COLO829 (cell line): ENCODE measurements at places on chromosomes 3 and 15.

GRCh38 chr15:77871852-77872371 is 205.6 kb downstream of the TBC1D2B start:
- DNase-seq: no peak

DNA sequence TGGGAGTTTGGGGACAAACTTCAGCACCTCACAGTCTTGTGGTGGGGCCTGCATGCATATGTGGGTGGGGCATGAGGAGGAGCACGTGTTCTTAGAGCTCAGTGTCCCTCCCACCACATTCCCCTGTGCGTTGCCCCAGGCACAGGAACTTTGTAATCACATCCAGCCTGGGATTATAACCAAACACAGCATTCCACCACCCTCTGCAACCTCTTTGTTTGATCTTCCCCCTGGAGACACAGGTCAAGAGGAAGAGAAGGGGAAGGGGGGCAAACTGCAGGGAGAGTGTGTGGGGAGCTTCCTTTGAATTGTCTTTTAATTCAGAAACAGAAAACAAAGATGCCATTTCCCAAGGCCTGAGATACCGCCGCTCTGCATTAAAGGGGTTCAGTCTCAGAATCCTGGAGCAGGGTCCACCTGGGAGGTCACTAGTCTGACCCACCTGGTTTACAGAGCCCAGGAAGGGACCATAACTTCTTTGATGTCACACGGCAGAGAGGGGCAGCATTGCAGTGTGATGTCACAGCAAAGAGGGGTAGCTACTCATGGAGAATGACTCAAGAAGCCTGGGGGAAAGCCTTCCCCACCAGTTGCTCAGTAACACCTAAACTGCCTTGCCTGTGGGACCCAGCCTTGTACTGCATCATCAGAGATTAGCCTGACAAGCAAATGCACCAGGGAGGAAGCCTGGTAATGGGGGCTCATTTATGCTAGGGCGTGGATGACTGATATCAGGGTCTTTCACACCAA is 106.3 kb upstream of the RNU6-1 start:
- peak; percentile 63 for DNase-seq

DNA sequence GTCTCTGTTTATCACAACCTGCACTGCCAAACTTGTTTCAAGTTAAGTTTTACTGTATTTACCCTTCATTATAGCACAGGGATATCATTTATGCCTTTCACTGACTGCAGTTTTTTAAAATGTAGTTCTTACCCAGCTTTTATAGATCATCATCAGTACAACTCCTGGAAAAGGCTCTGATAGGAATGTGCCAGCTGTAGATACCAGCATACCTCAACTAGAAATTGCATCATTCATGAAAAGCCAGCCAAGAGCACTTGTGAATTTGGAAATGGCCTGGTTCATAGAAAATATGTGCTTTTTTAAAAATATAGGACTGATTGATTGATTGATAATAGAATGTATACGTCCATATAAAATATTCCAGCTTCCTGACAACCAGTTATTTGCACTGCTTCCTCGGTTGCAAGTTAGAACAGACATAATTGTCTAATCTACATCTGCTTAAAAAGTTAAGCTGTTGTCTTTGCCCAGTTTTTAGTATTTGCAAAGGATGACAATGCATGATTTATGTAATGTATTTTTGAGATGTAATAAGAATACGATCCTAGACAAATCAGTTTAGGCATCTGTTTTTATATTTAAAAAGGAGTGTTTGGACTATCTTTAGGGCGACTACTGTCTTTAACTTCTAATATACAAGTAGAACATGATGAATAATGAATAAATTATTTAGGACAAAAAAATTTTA is 58.5 kb downstream of the DCUN1D1 start:
- DNase-seq: no peak

GRCh38 chr15:50137330-50137761 is 18.3 kb upstream of the ATP8B4 start:
- DNase-seq: peak; percentile 82

- peak; percentile 30 for DNase-seq
Measured at GRCh38 chr3:159732172-159733111, 256.2 kb upstream of the IL12A start.

DNA sequence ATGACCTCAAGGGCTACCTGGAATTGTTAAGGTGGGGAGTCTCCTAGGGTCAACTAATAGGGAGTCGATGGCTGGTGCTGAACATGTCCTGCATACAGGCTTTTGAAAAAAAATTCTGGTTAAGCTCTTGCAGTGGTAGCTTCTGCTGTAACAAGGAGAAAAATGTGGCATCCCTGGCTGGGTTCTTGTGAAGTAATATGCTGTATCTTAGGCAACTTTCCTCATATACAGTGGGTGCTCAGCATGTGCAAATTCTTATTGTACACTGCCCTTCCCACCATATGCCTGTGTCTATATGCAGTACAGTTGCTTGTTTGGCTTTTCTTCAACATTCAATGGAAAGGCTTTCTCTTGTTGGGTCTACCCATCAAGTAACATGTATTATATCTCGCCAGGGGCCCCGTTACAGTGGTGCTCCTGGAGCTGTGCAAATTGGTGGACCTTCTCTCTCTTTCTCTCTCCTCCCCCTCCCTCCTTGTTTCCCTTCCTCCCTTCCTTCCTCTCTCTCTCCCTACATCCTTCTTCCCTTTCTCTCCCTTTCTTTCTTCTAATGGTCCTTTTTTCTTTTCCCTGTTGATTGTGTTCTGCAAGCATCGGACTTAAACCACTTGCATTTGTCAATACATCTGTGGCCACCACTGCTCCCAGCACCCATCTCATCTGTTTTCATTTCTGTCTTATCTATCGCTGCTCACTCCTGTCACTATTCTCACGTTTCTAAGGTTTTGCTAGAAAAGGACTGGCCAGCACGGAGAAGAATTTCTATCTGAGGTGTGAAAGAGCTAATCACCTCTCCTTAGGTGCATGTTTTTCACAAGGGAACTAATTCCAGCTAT is 35.2 kb downstream of the TGFBR2 start:
- DNase-seq: no peak

DNA sequence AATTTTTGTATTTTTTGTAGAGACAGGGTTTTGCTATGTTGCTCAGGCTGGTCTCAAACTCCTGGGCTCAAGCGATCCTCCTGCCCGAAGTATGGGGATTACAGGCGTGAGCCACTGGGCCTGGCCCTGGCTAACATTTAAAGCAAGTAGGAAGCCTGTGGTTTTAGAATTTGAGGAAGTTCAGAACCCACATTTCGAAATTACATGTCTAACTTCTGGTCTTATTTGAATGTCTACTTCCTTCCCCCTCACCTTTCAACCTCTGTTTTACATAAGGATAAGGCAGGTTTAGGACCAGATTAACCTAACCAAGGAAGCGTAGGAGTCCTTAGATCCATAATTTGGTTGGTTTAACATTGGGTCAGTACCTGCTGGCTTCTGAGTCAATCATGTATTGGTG is 120.5 kb upstream of the PROK2 start:
- no peak for DNase-seq

GRCh38 chr15:48253172-48253571 is 47.1 kb downstream of the SLC12A1 start:
- no peak for DNase-seq

DNA sequence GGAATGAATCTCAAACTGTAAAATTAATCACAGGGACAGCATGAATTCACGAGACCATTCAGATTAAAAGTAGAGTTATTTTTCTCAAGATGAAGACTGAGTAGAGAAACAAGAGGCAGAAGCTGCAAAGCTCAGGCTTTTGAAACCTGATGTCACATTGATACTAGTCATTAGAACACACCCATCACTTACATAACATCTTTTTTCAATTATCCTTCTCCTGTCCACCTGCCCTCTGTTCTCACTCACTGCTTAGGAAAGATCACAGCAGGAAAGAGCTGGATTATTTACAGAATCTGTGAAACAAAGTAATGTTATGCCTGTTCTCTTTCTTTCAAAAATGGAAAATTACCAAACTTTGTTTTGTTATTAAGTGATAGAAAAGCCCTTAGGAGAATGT is 72.0 kb upstream of the CDAN1 start:
- no peak for DNase-seq

DNA sequence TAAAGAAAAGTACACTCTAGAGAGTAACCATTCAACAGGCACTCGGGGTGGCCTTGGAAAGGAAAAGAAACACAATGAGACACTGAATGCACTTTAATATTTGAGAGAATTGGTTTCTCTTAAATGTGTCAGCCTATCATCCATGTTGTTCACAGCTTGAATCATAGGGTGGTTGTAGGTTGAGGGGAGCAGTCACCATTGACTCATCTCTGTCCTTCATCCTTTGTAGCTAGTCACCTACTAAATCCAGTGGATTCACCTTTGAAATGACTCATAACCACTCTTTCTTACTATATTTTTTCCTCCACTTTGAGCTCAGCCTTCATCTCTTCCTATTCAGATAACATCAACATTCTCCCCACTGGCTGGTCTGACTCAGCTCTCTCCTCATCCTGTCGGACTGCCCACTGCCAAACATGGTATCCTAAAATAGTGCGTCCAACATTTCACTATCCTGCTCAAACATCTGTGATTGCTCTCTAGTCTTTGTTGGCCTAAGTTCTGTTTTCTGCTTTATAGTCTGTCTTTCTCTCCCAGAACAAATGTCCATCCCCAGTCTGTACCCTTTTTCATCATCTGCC is 182.7 kb upstream of the GADL1 start:
- DNase-seq: peak; percentile 26

DNA sequence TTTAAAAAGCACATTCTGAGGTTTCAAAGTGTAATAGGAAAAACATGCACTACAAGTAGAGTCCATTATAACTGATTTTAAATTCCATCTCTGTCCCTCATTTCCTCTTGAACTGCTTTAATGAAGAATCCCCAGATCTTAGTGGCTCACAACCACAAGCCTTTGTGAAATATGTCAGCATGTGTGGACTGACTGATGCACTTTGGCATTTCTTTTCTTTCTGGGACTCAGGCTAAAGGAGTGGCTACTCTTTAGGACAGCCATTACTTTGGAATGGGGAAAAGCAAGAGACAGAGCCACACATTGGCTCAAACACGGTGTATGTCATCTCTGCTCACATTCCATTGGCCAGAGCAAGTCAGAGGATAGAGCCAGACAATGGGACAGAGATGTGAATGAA is 139.6 kb downstream of the GRM7 start:
- no peak for DNase-seq

DNA sequence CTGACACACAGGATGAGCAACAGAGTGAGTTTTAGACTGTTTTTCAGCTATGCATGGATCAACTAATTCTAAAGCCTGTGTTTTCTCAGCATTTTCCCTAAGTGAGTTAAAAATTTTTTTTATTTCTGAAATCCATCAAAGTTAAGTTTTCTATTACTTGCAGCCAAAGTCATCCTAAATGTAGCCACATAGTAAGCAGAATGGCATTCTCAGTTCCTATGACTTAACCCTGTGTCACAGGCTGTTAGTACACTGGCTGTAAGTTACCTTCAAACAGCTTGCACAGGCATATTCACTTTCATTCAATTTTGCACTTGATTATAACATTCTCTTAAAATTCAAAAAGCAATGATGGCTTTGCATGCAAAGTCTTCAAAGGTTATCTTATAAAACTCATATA is 368.2 kb downstream of the OCA2 start:
- DNase-seq: no peak

GRCh38 chr3:55716611-55717225 is 229.6 kb upstream of the WNT5A start:
- DNase-seq: no peak

- peak; percentile 89 for DNase-seq
Measured at GRCh38 chr3:29694783-29695182, 413.9 kb downstream of the RBMS3 start.

- no peak for DNase-seq
Measured at GRCh38 chr3:184498986-184499606, 62.5 kb upstream of the EPHB3 start.

DNA sequence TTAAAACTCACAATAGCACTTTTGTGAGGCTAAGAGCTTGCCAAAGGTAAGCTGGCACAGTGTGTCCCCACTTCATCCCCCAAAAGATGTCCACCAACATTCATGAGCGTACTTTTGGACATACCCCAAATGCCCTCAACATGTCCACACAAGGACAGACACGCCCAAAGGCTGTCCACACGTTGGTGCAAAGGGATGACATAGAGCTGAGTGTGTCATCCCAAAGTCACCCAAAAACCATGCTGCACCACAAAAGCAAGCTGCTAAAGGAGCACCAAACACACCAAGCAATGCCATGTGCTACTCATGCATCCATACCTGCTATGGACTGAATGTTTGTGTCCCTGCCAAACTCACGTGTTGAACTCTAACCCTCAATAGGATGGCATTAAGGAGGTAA is 57.9 kb downstream of the KLF13 start:
- no peak for DNase-seq

DNA sequence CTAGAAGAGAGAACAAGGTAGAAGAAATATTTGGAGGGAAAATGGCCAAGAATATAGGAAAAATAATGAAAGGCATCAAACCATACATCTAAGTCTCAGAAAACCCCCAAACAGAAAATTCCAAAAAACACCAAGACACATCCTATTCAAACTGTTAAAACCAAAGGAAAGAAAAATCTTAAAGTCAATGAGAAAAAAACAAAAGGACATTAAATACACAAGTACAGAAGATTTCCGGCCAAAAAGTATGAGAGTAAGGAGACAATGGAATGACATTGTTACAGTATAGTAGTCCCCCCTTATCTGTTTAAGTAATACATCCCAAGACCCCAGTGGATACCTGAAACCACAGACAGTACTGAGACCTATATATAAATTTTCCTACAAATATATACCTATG is 18.8 kb downstream of the CLASP2 start:
- DNase-seq: no peak

- no peak for DNase-seq
Measured at GRCh38 chr3:184184546-184185230, 1.3 kb upstream of the ABCF3 start.

DNA sequence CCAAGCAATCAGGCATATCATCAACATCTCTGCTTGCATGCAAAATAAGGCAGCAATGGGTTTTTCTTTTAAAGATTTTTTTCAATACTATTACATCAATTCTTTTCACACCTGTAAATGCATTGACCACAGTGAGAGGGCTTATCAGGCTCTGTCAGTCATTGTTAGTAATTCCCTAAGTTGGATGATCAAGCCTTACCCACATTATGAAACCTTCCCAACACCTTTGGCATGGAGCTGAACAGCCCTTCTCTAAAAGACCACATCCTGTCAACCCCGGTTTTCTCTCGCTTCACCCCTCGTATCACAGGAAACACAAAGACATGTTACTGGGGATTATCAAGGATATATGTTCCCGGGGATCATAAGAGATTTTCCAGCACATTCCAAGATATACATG is 135.2 kb upstream of the SLC24A5 start:
- no peak for DNase-seq

GRCh38 chr3:191425322-191425734 is 35.6 kb upstream of the PYDC2 start:
- no peak for DNase-seq

- DNase-seq: no peak
Measured at GRCh38 chr3:122364490-122364889, 18.5 kb downstream of the MIX23 start.

GRCh38 chr3:156581954-156582353 is 27.0 kb upstream of the SSR3 start:
- DNase-seq: no peak

- no peak for DNase-seq
Measured at GRCh38 chr3:58013973-58014649, 5.9 kb downstream of the FLNB start.

- no peak for DNase-seq
Measured at GRCh38 chr15:52350423-52350822, 54.8 kb upstream of the MYO5C start.

- DNase-seq: no peak
Measured at GRCh38 chr15:80595396-80595795, 99.7 kb upstream of the ABHD17C start.

GRCh38 chr15:80885016-80885579 is 104.5 kb downstream of the MESD start:
- no peak for DNase-seq
